ENCODE measurements at places on chromosomes 5 and 9. TPM values are rescaled to one million over a fixed set of nuclear protein-coding genes. Genes with fewer than 3 reads are reported as not detected.

IFNB1 gene
- total RNA-seq, result not detected

HEMGN gene
- not detected for total RNA-seq

AFAP1L1 gene
- total RNA-seq, result 21.9 TPM

ELOVL7 gene
- total RNA-seq, result 27.3 TPM

PCDHGB1 gene
- total RNA-seq, result 0.35 TPM

MEF2C gene
- total RNA-seq, result 1.8 TPM

NPR3 gene
- total RNA-seq, result 2.8 TPM

Measured in renal cortical epithelial cell (primary cell).